ENCODE measurements at places on chromosomes 3 and 15. TPM values are rescaled to one million over a fixed set of nuclear protein-coding genes. Genes with fewer than 3 reads are reported as not detected.

The TGM4 gene
- not detected for total RNA-seq

The SERPINI2 gene
- 2.2 TPM for total RNA-seq

The HYAL2 gene
- 41.6 TPM for total RNA-seq

The SLC22A14 gene
- total RNA-seq = 1.3 TPM

The EPHA6 gene
- total RNA-seq = 78.9 TPM

The KBTBD12 gene
- 3.8 TPM for total RNA-seq

The TUBGCP4 gene
- total RNA-seq = 25.7 TPM

The PARP16 gene
- total RNA-seq = 16.6 TPM

The KBTBD13 gene
- not detected for total RNA-seq

The CACNA1D gene
- total RNA-seq = 49.8 TPM

The CCNB2 gene
- total RNA-seq = 9.7 TPM

The PODXL2 gene
- total RNA-seq = 206 TPM

The OXTR gene
- 2.5 TPM for total RNA-seq

The FAM107A gene
- total RNA-seq = 19.7 TPM

The WDR53 gene
- 5.3 TPM for total RNA-seq

The DMXL2 gene
- 202 TPM for total RNA-seq

The MORC1 gene
- total RNA-seq = not detected

The MUC4 gene
- total RNA-seq = not detected

The PPP1R14D gene
- not detected for total RNA-seq

The NPAP1 gene
- 0.94 TPM for total RNA-seq

The FBXW12 gene
- 2.8 TPM for total RNA-seq

The CYP8B1 gene
- not detected for total RNA-seq

The LRRC2 gene
- total RNA-seq = 5.9 TPM

The SPSB4 gene
- total RNA-seq = 19.1 TPM

The LRRC49 gene
- 201 TPM for total RNA-seq

The EAF2 gene
- 7.2 TPM for total RNA-seq

The DAZL gene
- total RNA-seq = not detected

The LRRC3B gene
- total RNA-seq = 69.5 TPM

The AHSG gene
- total RNA-seq = 0.63 TPM

The ADGRG7 gene
- total RNA-seq = not detected

The CAPN3 gene
- total RNA-seq = 1.9 TPM

The GABRR3 gene
- total RNA-seq = not detected

The RNU5B-1 gene
- not detected for total RNA-seq

The RPL39L gene
- 13.5 TPM for total RNA-seq

The MYRIP gene
- 10.0 TPM for total RNA-seq

Measured in parietal lobe (tissue), 2 donors.